ENCODE measurements at places on chromosomes 12 and 14.

DNA sequence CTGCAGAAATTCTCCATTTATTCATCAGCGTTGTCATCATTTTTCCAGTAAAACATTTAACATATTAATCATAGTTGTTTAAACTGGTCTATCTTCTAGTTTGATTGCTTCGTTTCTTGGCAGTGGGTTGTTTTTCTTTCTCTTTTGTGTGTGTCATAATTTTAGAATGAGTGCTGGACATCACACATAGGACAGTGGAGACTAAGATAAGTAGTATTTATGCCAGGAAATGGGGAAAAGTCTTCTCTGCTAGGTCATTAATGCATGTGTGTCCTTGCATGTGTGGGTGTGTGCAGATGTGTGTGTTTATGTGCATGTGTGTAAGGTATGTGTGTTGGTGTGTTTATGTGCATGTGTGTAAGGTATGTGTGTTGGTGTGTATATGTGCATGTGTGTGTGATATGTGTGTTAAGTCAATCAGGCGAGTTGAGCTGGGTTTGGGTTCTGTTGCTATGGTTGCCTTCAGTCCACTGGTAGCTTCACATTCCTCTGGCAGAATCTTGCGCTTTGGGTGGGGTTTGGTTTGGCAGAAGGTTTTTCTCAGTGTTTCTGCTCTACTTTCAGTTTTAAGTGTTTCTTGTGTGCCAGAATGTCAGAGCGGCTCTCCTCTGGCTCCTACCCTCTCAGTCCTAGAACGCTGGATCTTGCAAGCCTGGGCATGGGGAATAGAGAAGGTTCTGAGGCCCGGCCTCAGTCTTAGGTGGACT is 7.8 kb upstream of the ADGRD1 start:
- DNase-seq: no peak

DNA sequence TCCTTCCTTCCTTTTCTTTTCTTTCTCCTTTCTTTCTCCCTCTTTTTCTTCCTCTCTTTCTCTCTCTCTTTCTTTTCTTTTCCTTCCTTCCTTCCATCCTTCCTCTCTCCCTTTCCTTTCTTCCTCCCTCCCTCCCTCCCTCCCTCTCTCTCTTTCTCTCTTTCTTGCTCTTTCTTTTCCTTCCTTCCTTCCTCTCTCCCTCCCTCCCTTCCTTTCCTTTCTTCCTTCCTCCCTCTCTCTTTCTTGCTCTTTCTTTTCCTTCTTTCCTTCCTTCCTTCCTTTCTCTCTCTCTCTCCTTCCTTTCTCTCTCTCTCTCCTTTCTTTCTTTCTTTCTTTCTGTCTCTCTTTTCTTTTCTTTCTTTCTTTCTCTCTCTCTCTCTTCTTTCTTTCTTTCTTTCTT is 207.6 kb downstream of the ATP23 start:
- no peak for DNase-seq

- no peak for DNase-seq
Measured at GRCh38 chr12:115001571-115002180, 317.7 kb upstream of the TBX3 start.

DNA sequence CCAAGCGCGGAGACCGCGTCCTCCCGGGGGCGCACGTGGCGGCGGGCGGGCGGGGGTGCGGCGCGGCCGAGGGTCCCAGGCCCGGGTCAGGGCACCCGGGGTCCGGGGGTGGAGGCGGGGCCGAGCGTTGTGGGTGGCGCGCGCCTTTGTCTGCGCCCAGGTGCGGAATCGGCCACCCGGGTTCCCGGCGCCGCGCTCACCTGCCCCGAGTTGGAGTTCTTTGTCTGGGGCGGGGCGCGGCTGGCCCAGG is 50.1 kb downstream of the LRCOL1 start:
- no peak for DNase-seq

DNA sequence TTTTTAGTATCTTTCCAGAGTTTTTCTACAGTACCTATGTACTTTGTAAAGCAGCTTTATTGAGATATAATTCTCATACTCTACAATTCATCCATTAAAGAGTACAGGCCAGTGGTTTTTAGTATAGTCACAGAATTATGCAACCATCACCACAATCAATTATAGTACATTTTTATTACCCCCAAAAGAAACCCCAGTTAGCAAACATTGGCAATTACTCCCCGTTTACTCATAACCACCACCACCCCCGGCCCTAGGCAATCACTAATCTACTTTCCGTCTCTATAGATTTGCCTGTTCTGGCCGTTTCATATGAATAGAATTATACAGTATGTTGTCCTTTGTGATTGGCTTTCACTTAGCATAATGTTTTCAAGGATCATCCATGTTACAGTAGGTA is 119.8 kb downstream of the KICS2 start:
- DNase-seq: no peak

DNA sequence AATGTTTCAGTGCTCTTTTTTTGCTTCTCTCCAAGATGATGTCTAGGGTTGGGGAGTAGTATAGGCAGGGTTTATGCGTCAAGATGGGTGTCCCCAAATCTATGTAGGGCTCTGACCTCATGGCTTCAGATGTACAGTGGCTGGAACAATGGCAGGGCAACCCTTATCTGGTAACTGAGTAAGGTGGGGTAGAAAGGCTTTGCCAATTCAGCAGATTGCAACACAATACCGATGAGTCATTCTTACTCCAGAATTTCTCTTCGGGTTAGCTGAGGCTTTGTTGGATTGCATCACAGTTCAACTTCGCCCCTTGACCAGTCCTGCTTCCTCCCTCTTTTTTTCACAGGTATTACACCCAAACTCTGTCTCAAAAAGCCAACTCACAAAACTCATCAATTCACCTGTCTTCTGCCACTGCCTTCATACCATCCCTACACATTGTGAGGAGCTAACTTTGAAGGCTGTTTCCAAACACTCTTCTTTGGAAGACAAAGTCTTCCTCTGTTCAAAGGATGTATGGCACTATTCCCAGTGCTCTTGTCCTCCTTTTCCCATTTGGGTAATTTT is 190.2 kb upstream of the CNOT2 start:
- DNase-seq: no peak

- DNase-seq: no peak
Measured at GRCh38 chr12:25689996-25690501, 137.0 kb upstream of the LMNTD1 start.

- no peak for DNase-seq
Measured at GRCh38 chr12:33988913-33989312, 33.4 kb upstream of the ALG10 start.
